NCI-H1105 treated with DMSO at 0.1 percent for 48 hours (cell line): ENCODE measurements at places on chromosomes 5 and 9.
A peak's percentile ranks its signal among the peaks of the same experiment; 100 is the strongest.

DNA sequence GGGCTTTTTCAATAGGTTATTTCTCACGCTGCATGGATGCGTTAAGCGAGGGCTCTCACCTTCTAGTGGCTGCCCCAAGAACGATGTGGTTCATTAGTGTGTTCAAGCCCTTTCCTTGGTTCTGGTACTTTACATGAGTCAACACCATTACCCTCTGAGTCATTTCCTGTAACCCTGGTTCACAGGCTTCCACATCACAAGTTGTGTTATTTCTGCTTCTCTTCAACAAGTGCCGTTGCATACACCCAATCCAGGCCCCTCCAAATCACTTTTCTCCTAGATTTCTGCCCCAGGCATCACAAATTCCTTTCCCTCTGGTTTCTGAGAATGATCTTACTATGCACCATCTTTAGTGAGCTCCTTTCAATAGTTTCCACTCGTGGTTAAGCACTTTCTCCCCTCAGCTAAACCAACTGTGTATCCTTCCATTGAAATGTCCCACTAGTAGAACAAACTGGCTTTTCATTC lies 69.5 kb upstream of the RAD23B start:
- no peak for DNase-seq

- no peak for DNase-seq
Measured at GRCh38 chr5:880816-881550, 11.6 kb downstream of the BRD9 start.

DNA sequence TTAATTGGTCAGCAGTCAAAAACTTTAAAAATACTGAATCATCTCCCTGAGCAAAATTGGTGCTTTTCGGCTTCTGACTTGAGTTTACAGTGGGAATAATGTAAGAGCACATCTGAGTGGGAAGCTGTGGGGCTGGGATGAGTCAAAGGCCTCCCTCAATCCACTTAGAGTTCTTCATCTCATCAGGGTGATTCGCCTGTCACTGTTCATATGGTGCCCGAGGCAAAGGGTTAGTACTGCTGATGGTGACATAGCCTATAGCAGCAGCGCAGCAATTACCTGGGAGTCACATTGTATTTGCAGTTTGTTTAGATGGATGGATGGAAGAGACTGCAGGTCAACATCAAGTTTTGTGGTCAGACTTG lies 113.8 kb upstream of the ZNF608 start:
- DNase-seq: no peak

GRCh38 chr5:76684756-76685519 lies 31.0 kb upstream of the F2R start:
- no peak for DNase-seq

GRCh38 chr9:136178773-136179075 lies 26.2 kb downstream of the LHX3 start:
- DNase-seq: no peak

DNA sequence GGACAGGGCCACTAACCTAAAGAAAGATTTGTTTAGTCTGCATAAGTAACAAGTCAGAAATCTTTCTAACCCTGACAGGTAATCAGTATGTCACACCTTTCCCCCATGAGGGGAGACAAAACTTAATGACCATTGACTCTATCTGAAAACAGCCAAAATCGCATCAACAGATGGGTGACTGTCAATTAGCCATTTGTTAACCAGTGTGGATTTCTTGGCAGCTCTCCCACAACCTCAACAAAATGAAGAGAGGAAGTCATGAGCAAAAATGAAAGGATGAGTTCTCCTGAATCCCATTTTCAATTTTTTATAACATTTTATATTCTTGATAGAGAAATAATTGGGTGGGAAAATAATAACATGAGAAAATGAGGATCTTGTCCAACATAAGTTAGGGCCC lies 84.6 kb upstream of the SNX2 start:
- DNase-seq: peak; percentile 31
